ENCODE measurements at places on chromosomes 7 and 10.

DNA sequence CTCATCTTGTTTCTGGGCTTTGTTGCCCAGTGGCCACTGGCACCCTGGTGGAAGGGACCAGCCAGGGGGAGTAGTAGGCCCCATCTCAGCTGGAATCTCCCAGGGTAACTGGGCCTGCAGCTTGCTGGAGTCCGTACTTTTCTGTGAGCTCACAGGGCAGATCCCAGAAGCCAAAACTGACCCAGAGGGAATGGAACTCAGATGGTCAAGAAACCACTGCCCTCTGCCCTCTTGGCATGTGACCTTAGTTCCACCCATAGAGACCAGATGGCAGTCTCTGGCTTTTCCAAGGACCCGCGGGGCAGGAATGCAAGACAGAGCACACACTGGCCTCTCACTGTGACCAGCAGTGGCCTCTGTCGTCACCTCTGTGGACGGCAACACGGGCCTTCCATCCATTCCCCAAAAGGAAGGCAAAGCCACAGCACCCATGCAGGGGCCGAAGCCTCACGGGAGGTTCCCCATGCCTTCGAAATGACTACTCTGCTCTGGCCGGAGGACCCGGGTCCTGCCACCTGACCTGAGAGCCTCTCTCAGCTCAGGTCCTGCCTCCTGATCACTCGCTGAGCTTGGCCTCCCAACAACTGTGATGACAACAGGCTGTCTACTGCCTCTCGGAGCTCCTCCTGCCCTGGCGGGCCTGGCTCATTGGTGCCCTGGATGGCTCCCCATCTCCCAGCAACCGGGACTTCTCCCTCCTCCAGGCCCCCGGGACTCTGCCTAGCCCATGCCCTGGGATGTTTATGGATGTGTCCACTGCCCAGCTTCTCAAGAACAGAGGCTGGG, 29.9 kb downstream of the MYL10 start:
- DNase-seq, result peak; percentile 22

DNA sequence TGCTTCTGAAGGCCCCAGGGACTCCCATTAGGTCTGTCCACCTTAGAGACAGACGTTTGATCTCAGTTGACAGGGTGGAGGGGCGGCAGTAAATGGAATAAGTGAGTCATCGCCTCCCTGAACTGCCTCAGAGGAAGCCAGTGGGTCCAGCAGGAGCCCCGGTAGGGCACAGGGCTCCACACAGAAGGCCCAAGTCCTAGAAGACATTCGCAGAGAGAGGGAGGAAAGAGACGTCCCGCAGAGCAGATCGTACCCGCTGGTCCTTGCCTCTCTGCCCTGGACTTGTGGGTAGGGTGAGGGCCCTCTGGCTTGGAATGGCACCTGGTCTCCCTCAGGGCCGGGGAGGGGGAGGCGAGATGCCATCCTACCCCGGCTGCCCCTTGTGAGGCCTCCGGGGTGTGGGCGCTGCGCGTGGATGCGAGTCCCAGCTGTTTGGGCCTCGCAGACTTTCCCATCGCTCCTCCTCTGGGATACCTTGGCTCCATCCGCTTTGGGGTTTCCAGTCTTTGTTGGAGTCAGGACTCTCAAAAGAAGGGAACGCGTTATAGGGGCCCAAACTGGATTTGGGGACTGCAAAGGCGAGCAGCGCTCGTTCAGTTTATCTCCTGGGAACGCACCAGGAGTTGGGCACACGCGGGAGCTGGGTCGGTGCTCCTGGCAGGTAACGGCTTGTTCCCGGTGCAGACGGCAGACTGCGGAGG, 5.1 kb downstream of the TLX1 start:
- DNase-seq, result no peak

DNA sequence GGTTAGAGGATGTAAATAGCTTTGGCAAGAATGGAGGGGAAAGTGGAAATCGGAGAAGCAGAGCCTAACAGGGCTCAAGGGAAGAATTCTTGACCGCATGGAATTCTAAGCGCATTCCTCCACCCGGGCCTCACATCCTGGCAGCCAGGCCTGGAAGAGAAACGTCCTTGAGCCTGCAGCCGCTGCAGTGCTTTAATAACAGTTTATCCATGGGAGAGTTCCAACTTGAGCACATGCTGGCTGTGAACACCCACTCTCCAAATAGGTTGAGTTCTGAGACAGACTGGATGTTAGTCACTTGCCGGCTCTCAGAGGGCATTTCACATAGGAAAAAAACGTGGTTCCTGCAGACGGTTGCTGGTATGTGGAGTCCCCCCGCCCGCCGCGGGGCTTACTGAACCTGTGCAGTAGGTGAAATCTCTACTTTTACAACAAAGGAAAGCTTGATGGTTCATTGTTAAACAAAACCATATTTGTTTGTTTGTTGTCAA, 61.4 kb upstream of the STEAP1B start:
- no peak for DNase-seq

DNA sequence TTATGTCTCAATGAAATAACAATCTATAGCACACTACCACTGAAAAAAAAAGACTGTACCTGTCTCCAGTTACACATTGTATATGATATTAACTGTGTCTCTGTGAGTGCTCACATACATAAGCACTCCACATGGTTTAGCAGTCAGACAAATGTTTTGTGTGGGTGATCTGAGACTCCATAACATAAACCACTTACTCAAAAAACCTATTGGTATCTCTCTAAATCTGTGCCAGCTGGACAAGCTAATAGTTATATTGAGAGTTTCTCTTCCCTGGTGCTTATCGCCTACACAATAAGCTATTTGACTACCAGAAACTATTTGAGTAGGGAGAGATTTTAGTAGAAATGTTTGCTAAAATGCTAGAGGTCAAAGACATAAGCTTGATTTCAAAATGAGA, 190.1 kb upstream of the AGR3 start:
- no peak for DNase-seq

GRCh38 chr7:4854916-4855315, 6.9 kb downstream of the PAPOLB start:
- DNase-seq, result no peak

GRCh38 chr10:1776127-1776662, 38.9 kb upstream of the ADARB2 start:
- DNase-seq, result no peak

DNA sequence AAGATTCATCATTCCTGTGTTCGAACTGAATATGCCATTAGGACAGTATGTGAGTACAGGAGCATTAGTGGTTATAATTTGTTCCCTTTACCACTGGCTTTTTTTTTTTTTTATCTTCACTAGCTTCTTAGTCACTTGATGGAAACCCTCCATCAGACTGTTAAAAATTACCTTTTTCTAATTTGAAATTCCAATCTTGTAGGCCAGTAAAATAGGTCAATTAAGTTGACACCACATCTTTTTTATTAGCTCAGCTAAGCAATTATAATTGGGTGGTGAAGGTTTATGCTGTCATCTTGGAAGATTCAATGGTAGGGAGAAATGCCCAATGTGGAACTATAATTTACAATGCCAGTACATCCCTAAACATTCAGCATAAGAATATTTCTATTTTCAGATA, 6.1 kb downstream of the NRCAM start:
- DNase-seq, result no peak

- DNase-seq, result no peak
Measured at GRCh38 chr10:1434202-1434601, 303.1 kb downstream of the ADARB2 start.

DNA sequence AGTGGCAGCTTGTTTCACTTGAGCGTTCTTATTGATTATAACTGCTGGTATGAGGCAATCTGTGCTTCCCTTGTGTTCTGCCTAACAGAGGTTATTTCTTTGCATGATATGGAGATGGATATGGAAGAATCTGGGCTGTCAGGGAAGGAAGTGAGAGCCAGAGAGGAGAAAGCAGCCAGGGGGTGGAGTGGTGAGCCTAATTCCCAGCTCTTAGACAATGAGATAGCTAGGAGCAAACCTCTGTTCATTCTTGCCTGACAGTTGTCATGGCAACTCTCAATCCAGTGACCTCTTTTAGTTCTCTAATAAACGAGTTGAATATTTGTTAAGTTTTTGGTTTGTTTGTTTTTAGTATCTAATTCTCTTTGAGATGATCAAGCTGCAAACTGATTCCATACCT, 214.3 kb downstream of the NRG3 start:
- DNase-seq, result no peak

- DNase-seq, result no peak
Measured at GRCh38 chr7:67251986-67252558, 255.4 kb downstream of the TYW1 start.

DNA sequence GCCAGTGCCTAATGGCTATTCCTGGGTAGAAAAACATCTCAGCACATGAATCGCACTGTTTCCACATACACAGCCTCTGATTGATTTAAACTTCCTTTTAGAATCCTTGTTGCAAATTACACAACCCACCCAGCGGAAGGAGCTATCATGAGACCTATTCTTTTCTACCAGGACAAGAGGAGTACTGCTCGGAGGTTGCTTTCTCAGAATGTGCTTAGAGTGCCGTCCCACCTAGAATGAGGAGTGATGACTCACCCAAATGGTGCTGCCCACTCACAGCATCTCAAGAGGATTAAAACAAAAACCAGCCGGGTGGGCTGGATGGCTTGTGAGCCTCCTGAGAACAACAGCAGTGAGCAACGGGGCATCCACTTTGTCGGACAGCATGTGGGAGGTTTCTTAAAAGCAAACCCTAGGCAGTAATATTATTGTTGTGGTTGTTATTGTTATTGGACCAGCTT, 128.9 kb downstream of the DGKI start:
- no peak for DNase-seq

- DNase-seq, result no peak
Measured at GRCh38 chr10:43655311-43655710, 6.6 kb upstream of the ZNF32 start.

DNA sequence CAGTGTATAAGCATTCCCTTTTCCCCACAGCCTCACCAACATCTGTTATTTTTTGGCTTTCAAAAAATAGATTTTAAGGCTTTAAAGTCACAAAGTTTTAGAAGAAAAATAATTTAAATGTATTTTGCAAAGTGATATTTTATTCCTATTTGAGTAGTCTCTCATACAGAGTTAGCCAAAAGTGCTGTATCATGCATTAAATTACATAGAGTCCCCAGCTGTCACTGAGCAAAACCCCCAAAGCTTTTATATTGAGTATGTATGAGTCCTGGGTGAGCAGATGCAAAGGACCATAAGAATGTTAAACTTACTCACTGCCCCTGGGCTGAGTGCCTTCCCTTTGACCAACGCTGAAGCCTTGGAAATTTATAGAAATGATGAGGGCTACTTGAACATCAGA, 70.4 kb upstream of the PTN start:
- no peak for DNase-seq

Measured in WERI-Rb-1 (cell line).